Natural killer cell treated with Interleukin-12 subunit alpha and Interleukin-12 subunit beta and Interleukin-15 and Interleukin-18, amount 100 ng/mL, for 72 hours (primary cell): ENCODE measurements at places on chromosomes 1 and 21. TPM values are rescaled to one million over a fixed set of nuclear protein-coding genes. Genes with fewer than 3 reads are reported as not detected.

GRCh38 chr21:46622226-46622625 lies 13.2 kb upstream of the PRMT2 start:
- peak overlapping the region; percentile 76 for H3K4me3 ChIP-seq
- H3K27me3 ChIP-seq = no peaks in the 10 kb centered on the region
- H3K4me1 ChIP-seq = peaks cover 36% of the 10 kb centered on the region
- H3K27ac ChIP-seq = peak overlapping the region; percentile 91

- H3K4me1 ChIP-seq = no peaks in the 10 kb centered on the region
- no peak for DNase-seq
- peaks cover 11% of the 10 kb centered on the region for H3K27me3 ChIP-seq
- H3K36me3 ChIP-seq = no peaks in the 10 kb centered on the region
- H3K4me3 ChIP-seq = no peak overlapping the region
- no peak overlapping the region for H3K27ac ChIP-seq
Measured at GRCh38 chr1:113266788-113267187, 123.5 kb upstream of the MAGI3 start.

DNA sequence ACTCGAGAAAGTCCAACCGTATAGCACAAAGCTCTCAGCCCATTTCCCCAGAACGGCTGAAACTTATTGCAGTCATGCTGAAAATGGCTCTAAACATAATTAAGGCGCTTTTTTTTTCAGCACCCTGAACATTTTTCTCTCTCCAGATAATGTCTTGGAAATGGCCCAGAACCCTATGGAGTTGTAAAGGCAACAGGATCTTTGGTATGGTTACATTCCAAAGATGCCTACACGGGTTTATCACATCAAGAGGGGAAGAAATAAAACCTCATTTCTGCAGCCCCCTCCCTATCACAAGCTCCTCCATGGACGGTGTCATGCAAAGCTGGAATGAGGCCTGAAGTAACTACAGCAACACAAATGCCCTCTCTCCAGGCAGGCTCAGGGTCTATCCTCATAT lies 126.4 kb upstream of the GALNT2 start:
- no peak for DNase-seq
- no peak overlapping the region for H3K4me3 ChIP-seq
- H3K4me1 ChIP-seq = no peaks in the 10 kb centered on the region
- H3K36me3 ChIP-seq = no peaks in the 10 kb centered on the region
- peaks cover 14% of the 10 kb centered on the region for H3K27me3 ChIP-seq
- no peak overlapping the region for H3K27ac ChIP-seq

AGT gene
- not detected for total RNA-seq

DNA sequence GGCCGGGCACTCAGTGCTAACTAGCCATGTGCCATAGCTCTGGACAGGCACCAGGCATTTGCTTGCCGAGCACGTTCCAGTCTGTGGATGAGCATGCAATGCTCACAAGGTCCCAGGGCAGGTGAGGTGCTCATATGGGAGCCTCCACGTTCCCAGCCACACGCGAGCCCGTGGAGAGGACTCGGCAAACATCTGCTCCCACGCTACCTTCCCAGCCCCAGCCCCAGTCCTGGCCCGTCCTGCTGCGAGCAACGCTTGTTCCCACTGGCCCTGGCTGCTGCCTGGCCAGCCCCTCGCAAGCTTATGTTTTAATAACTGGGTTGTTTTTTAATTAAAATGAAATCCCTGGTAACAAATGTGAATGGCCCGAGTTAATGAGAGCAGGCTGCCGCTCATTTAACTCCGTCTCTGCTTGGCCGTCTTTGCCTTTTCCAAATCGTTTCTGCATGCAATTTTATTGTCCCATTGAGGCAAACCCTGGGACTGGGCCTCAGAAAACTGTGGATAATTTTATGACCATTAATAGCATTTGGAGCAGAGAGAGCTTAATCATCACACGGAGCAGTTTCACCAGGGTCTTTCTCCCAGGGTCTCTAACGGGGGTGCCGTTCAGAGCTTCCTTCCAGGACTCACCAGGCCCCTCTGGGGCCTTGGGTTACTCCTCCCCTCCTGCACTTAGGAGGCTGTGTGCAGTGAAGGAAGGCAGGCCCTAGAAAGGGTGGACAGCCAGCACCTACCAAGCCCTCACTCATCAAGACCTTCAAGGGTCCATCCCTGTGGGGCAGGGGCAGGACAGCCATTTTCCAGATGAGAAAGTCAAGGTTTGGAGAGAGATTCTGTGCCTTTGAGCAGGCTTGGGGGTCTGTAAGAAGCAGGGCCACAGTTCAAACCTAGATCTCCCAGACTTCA lies 136.8 kb downstream of the GLIS1 start:
- no peak overlapping the region for H3K4me3 ChIP-seq
- DNase-seq = peak; percentile 18
- no peaks in the 10 kb centered on the region for H3K36me3 ChIP-seq
- H3K4me1 ChIP-seq = peaks cover 7% of the 10 kb centered on the region
- H3K27me3 ChIP-seq = peaks cover 10% of the 10 kb centered on the region

PIK3C2B gene
- total RNA-seq = 14.2 TPM

CASP9 gene
- 18.0 TPM for total RNA-seq

GRCh38 chr1:59151860-59152259 lies 145.0 kb upstream of the FGGY start:
- no peak for DNase-seq
- H3K4me1 ChIP-seq = peaks cover 18% of the 10 kb centered on the region
- no peak overlapping the region for H3K27ac ChIP-seq
- no peaks in the 10 kb centered on the region for H3K36me3 ChIP-seq

NBPF15 gene
- total RNA-seq = 39.6 TPM

GRCh38 chr1:115476616-115477015 lies 138.6 kb upstream of the NGF start:
- no peaks in the 10 kb centered on the region for H3K36me3 ChIP-seq
- H3K4me1 ChIP-seq = no peaks in the 10 kb centered on the region
- peaks cover 10% of the 10 kb centered on the region for H3K27me3 ChIP-seq
- no peak overlapping the region for H3K27ac ChIP-seq

- no peaks in the 10 kb centered on the region for H3K4me1 ChIP-seq
- no peaks in the 10 kb centered on the region for H3K27me3 ChIP-seq
- peak; percentile 63 for DNase-seq
- no peak overlapping the region for H3K27ac ChIP-seq
- no peaks in the 10 kb centered on the region for H3K36me3 ChIP-seq
Measured at GRCh38 chr1:19582318-19582717, 61.8 kb upstream of the NBL1 start.

GRCh38 chr1:64844609-64845008 lies 99.7 kb downstream of the RAVER2 start:
- H3K4me3 ChIP-seq = no peak overlapping the region
- peak overlapping the region; percentile 10 for H3K27ac ChIP-seq
- no peaks in the 10 kb centered on the region for H3K4me1 ChIP-seq
- DNase-seq = no peak
- no peaks in the 10 kb centered on the region for H3K27me3 ChIP-seq
- H3K36me3 ChIP-seq = peaks cover 11% of the 10 kb centered on the region

DNA sequence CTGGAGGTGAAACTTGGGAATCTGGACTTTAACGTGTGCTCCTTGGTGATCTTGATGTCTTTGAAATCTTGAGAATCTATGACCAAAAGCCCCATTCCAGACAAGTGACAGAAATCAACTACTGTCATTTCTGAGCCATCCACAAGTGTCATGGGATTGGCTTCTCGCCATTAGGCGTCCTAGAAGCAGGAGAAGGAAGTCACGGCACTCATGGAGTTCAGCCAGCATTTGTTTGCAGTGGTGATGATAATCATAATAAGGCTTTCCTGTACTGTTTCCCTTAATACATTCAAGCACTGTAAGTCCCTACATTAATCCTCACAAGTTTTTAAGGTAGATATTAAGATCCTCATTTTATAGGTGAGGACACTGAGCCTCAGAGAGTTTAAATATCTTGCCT lies 11.9 kb downstream of the F5 start:
- no peak overlapping the region for H3K27ac ChIP-seq
- no peaks in the 10 kb centered on the region for H3K4me1 ChIP-seq
- DNase-seq = no peak
- H3K27me3 ChIP-seq = peaks cover 20% of the 10 kb centered on the region
- H3K36me3 ChIP-seq = no peaks in the 10 kb centered on the region
- H3K4me3 ChIP-seq = no peak overlapping the region

PADI3 gene
- total RNA-seq = not detected

DNA sequence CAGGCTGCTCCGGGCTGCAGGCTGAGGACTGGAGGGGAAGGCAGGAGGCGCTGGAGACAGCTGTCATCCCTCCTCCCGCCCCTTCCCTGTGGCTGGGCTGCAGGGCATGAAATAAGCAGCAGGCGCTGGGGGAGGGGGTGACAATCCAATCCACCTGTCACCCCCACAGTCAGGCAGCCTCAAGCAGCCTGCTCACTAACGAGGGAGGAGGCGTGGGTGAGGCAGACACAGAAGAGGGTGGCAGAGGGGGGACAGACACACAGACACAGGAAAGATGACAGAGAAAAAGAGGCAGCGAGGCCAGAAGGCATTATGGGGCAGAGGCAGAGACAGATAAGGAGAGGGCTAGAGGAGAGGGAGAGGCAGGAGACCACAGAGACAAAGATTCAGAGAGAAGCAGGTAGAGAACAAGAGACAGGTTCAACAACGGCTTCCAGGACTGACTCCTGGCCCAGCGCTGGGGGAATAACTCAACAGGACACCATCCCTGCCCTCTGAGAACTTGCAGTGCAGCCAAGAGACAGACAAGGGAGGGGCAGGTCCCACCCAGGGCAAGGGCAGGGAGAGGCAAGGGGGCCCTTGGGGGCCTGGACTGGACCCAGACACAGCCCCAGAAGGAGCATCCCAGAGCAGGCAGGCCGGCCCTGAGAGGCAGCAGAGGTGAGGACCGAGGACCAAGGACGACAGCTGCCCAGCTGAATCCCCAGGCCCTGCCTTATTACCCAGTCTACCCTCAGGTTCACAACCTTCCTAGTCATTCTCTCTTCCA lies 11.2 kb downstream of the MEF2D start:
- peak overlapping the region; percentile 81 for H3K4me3 ChIP-seq
- peaks cover 5% of the 10 kb centered on the region for H3K36me3 ChIP-seq
- peaks cover 74% of the 10 kb centered on the region for H3K4me1 ChIP-seq
- DNase-seq = no peak
- no peaks in the 10 kb centered on the region for H3K27me3 ChIP-seq

DNA sequence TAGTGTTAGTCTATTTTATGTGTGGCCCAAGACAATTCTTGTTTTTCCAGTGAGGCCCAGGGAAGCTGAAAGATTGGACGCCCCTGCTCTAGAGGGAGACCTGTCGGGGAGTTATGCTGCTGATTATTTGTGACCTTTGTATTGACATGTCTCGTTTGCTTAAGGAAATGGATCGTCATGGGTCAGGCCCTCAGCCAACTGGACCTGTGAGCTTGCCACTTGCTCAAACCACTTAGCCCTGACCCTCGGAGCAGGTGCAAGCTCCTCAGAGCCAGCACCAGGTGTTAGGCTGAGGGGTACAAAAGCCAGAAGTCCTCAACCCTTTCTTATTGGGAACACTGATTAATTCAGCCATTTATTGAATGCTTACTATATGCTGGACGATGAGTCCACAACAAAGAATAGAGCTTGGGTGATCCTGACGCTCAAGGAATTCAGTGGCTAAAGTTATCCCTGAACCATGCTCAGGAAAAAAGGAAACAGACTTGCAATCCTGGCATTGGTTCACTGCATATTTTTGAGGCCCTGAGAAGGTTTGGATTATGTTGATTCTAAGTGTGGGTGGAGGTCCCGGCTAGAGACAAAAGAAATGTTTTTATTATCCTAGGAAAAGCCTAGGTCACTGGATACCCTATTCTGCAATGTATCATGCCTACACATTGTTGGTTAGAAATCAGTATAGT lies 19.0 kb downstream of the TGFB2 start:
- H3K4me3 ChIP-seq = no peak overlapping the region
- no peak for DNase-seq
- no peaks in the 10 kb centered on the region for H3K4me1 ChIP-seq
- H3K36me3 ChIP-seq = no peaks in the 10 kb centered on the region
- H3K27ac ChIP-seq = no peak overlapping the region

DNA sequence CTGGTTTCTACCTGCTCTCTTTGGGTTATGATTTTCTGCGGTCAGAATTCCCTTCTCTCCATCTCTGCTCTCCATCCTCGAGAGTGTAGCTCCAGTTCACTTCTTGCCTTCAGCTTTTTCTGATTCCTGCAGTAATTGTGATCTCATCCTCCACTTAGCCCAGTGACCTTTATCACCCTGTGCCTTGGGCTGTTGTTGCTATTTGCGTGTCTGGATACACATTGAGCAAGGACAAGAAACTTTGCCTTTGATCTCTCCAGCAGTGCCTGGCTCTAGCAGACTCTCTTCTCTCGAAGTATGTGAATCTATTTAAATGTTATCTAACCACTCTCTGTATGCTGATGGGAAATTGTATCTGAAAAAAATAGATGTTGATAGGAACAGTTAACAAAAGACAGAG lies 76.4 kb upstream of the MARK1 start:
- no peaks in the 10 kb centered on the region for H3K4me1 ChIP-seq
- H3K27ac ChIP-seq = no peak overlapping the region
- DNase-seq = no peak
- H3K4me3 ChIP-seq = no peak overlapping the region

CFHR1 gene
- total RNA-seq = not detected

DNA sequence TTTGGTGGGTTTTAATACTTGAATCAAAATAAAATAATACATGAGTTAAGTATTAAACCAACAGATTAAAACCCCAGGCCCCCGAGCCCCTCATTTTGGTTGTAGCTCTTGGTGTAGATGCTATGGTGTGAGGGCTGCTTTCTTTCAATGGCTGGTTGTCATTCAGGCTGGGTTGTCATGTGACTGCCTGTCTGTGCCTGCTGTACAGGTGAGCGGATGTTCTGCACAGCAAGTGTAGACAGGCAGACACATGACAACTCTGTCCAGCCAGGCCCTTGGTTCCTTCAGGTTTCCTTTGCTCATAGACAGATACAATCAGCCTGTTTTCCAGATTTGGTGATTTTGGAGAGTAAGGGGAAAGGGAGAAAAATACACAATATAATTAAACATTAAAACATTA lies 281.9 kb upstream of the C1orf105 start:
- peaks cover 6% of the 10 kb centered on the region for H3K4me1 ChIP-seq
- H3K27ac ChIP-seq = no peak overlapping the region
- no peak overlapping the region for H3K4me3 ChIP-seq
- no peaks in the 10 kb centered on the region for H3K36me3 ChIP-seq
- no peaks in the 10 kb centered on the region for H3K27me3 ChIP-seq
- DNase-seq = no peak

DNA sequence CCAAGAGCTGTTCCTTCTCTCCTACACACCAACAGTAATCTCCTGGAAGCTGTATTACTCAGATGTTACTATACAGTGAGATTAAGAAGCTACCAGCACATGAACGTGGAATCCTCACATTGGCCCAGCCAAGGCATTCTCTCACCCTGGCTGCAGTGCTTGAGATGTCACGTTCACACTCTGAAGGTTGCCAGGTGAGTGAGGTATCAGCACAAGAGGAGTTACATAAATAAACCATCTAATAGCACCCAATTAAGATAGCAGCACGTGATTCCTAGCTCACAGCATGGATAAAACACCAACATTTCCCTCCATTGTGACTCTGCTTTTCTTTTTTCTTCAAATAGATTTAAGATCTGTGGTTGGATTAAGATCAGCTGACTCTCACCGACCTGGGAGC lies 182.8 kb downstream of the PLPP3 start:
- no peaks in the 10 kb centered on the region for H3K4me1 ChIP-seq
- H3K4me3 ChIP-seq = no peak overlapping the region
- no peak overlapping the region for H3K27ac ChIP-seq
- no peaks in the 10 kb centered on the region for H3K36me3 ChIP-seq
- peaks cover 5% of the 10 kb centered on the region for H3K27me3 ChIP-seq

GRCh38 chr1:119956306-119956705 lies 60.0 kb upstream of the ADAM30 start:
- no peaks in the 10 kb centered on the region for H3K27me3 ChIP-seq
- peak overlapping the region; percentile 27 for H3K4me3 ChIP-seq
- DNase-seq = no peak
